ENCODE measurements at places on chromosomes 2 and 18.

- no peak for DNase-seq
These were observed 157.8 kb downstream of the LDLRAD4 start for GRCh38 chr18:13376298-13376840.

GRCh38 chr2:121721926-121722325, 14.7 kb downstream of the NIFK start:
- DNase-seq: no peak

GRCh38 chr18:13435586-13436333, 217.2 kb downstream of the LDLRAD4 start:
- no peak for DNase-seq

GRCh38 chr2:186691231-186691630, 2.6 kb upstream of the FAM171B start:
- DNase-seq: no peak

DNA sequence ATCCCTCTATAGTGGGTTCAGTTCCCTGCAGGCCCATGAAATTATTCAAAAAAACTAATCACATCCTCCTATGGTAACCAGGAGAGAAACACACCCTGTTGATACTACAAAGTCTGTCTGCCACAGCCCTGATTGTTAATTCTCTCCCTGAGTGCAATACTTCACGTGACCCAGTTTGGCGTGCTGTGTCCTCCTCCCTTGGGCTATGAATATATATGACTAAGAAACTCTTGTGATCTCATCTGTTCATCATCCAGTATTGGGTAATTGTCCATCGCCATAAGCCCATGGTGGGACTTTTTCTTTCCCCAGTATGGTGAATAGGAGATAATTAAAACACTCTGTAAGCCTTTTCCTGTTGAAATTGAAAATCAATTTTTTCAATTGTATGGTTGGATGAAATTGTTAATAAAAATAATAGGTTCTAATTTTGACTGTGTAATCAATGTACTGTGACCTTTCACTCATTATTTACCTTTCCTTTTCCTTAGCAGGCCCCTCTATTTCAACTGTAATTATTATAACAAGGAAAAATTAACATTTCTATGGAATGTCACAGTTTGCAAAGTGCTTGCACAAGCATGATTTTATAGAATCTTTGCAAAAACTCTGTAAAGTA, 1822.6 kb downstream of the SUCLG1 start:
- DNase-seq: no peak

GRCh38 chr2:16235747-16236146, 295.4 kb downstream of the MYCN start:
- no peak for DNase-seq
